ENCODE measurements at places on chromosomes 1 and 21.
A peak's percentile ranks its signal among the peaks of the same experiment; 100 is the strongest.

DNA sequence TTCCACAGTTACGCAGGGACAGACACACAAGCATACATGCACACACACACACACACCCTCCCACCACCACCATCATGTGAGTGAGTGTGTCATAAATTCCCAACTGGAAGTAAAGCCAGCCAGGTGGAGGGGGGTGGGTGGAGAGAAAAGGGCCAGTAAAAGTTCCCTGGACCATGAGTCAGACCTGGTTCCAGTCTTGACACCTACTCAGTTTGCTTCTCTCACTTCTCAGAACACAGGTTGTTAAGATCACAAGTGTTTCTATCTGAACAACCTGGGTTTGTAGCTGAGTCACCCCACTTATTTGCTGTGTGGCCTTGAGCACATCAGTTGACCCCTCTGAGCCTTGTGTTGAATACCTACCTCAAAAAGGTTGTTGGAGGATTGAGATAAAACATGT, 9.6 kb downstream of the EPHA10 start:
- DNase-seq = no peak

- DNase-seq = no peak
Observed at GRCh38 chr21:14917762-14918161, 147.0 kb downstream of the NRIP1 start.

DNA sequence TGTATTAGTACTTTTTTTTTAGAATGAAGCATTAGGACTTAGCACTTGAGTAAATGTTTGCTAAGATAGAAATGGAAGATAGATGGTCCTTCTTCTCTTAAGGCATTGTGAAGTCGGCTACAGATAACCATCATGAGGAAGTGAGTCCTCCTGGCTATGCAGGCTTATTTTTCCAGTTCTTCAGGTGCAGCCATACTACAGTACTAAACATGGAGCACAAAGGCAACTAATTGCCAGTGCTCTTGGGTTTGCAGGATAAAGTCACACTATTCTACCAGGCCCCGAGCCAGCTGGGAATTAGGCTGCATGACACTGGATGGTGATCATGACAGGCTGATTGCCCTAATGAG, 197.3 kb upstream of the SGIP1 start:
- DNase-seq = no peak

GRCh38 chr1:94302497-94302896, 65.1 kb upstream of the ARHGAP29 start:
- no peak for DNase-seq

DNA sequence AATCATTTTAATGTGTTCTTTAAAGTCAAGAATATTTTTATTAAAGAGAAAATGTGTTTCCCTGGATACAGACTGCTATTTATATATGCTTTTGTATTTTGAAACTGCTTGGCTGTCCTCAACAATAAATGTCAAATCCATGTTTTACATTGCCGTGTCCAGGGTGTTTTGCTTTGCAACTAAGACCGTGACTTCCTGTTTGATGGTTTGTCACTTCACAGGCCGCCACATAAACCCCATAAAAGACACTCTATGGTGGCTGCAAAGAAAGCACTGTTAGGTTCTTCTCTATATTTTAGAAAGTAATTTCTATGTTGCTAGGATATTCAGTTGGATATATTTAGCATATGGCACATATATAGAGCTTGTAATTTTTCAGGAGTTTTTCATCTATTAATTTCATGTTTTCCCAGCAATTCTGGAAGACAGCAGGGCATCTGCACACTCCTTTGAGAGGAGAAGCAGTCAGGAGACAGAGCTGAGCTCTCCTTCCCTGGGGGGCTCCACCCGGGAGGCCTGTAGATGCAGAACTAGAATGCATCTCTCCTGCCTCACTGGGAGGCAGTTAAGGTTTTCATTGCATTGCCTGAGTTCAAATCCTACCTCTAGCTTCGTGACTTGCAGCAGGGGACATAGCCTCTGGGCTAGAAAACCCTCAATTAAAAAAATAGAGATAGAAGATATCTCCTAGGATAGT, 33.1 kb downstream of the PRDM2 start:
- DNase-seq = no peak

- no peak for DNase-seq
Observed at GRCh38 chr1:31549809-31550620, 26.3 kb upstream of the TINAGL1 start.

GRCh38 chr21:45056296-45056904, 18.0 kb upstream of the ADARB1 start:
- DNase-seq = no peak

GRCh38 chr1:58619286-58620054, 42.4 kb upstream of the TACSTD2 start:
- no peak for DNase-seq

GRCh38 chr1:47659146-47659545, 221.3 kb downstream of the FOXD2 start:
- DNase-seq = no peak

- DNase-seq = no peak
Observed at GRCh38 chr1:204335085-204335484, 24.6 kb downstream of the PLEKHA6 start.

GRCh38 chr1:59163268-59164092, 133.4 kb upstream of the FGGY start:
- no peak for DNase-seq

- DNase-seq = no peak
Observed at GRCh38 chr1:1597275-1597930, 2.5 kb downstream of the FNDC10 start.

DNA sequence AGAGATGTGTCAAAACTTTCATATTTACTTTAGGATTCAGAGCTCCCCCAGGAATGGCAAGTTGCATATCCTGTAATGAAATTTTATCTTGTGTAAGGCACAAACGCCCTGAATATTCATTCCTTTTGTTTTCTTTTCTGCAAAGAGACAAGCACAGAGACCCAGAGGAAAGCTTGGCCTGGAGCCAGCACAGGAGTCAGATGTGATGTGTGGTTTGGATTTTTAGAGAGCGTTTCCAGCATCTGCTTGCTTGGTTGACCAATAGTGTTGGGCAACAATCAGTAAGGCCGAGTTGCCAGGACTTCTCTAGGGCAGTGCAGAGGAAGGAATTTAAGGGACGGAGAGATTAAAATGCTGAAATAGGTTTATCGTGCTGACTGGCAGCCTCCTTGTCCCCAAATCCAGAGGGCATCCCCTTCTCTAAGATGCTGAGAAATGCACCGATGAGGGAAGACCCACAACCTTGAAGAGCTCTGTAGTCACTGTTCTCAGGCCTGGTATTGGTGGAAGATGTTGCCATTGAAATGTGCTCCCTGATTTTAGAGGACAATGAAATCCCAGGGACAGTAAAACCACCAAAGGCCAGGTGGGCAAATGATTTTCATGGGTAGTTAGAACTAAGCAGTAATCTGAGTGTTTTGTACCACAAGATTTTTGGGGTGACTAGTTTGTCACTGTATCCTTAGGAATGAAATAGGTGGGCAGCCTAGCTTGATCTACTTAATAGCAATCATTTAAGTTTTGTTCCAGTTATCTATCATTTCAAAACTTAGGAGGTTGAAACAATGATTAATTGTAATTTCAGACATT, 37.9 kb upstream of the RHOU start:
- DNase-seq = no peak

- DNase-seq = no peak
Observed at GRCh38 chr1:13967707-13968106, 267.7 kb downstream of the PRDM2 start.

GRCh38 chr1:14184454-14184853, 414.0 kb upstream of the KAZN start:
- no peak for DNase-seq

DNA sequence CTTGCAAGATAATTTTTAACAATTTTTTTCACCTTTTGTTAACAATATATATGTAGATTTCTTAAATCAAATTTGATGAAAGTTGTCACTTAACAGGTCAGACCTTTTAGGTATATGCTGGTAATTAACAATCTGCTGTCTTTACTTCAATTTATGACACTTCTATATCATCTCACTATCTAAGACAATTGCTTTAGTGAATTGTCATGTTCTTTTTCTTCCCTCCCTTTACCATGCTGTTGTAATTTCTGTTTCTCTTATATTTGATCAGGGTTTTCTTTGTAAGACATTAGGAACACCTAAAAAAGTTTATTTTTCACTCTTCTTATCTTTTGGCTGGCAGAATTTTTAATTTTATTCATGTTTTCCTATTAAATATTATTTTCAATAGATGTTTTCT, 2.0 kb downstream of the IFI16 start:
- DNase-seq = no peak

GRCh38 chr1:197388801-197389200, 120.7 kb downstream of the CRB1 start:
- no peak for DNase-seq

DNA sequence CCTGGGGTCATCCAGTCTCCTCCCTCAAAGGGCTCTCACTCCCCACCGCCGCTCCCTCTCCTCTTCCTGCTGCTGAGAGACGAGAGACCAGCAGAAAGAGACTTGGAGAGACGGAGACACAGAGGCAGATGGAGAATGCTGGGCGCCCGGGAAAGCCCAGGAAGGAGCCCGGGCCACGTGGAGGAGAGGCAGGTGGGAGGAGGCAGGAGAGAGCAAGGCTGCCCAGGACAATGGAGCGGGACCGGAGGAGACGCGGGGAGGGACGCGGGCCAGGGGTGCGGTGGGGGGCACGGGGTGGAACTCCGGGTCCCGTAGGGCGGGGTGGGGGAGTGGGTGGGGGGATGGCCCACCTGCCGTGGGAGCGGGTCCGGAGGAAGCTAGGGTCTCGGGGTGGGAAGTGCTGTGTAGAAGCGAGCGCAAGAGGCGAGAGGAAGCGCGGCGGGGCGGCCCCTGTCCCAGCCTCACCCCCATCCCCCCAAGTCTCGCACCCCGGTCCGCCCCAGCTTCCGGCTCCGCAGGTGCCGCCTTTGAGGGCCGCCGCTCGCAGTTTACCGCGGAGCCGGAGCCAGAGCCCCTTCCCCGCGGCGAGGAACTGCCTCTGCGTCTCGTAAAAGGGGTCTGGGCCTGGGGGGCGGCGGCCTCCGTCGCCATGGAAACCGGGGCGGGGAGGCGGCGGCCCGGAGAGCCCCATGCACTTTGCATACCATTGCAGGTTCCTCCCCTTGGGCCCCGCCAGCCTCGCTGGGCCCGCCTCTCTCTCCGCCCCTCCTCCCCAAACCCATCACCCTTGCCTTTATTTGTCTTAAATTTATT, 11.7 kb upstream of the EPHA2 start:
- peak; percentile 18 for DNase-seq

GRCh38 chr1:245016700-245017099, 138.1 kb upstream of the KIF26B start:
- no peak for DNase-seq

- no peak for DNase-seq
Observed at GRCh38 chr1:185695299-185695698, 38.9 kb upstream of the HMCN1 start.

GRCh38 chr1:172938681-172939080, 112.1 kb downstream of the TNFSF18 start:
- no peak for DNase-seq

GRCh38 chr1:229535230-229535629, 23.3 kb downstream of the ABCB10 start:
- DNase-seq = no peak

- no peak for DNase-seq
Observed at GRCh38 chr1:181898773-181899172, 162.7 kb downstream of the ZNF648 start.

DNA sequence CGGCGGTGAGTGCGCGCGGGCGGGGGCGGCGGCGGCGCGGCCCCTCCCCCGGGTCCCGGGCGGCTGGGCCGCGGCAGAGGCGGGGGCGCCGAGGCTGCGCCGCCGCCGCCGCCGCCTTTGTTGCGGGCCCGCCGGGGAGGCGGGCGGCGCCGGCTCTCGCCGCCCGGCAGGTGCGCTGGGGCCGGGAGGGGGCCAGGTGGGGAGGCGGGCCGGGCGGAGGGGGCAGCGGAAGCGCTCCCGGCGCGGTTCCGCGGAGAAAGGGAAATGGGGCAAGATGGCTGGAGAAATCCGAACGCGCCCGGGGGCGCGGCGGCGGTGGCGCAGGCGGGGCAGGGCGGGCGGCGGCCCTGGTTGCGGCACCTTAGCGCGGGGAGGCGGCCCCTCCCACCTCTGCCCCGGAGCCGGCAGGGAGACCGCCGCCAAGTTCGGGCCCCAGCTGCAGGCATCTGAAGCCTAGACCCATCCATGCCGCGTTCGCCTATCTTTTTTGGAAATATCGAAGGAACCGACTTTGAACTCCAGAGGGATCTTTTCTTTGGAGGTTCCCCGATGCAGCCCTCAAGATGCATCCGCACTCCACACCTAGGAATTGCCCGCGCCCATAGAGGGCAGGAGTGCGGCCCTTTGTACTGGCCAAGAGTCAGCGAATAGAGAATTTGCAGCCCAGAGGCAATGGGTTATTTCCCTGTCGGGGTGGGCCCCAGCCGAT, 479 bp downstream of the POGK start:
- DNase-seq = peak; percentile 20

- DNase-seq = no peak
Observed at GRCh38 chr1:145990249-145990855, 6.0 kb downstream of the TXNIP start.

- DNase-seq = no peak
Observed at GRCh38 chr1:52681136-52681535, 17.0 kb downstream of the COA7 start.

GRCh38 chr1:15765495-15766194, 7.0 kb downstream of the FBLIM1 start:
- DNase-seq = no peak

DNA sequence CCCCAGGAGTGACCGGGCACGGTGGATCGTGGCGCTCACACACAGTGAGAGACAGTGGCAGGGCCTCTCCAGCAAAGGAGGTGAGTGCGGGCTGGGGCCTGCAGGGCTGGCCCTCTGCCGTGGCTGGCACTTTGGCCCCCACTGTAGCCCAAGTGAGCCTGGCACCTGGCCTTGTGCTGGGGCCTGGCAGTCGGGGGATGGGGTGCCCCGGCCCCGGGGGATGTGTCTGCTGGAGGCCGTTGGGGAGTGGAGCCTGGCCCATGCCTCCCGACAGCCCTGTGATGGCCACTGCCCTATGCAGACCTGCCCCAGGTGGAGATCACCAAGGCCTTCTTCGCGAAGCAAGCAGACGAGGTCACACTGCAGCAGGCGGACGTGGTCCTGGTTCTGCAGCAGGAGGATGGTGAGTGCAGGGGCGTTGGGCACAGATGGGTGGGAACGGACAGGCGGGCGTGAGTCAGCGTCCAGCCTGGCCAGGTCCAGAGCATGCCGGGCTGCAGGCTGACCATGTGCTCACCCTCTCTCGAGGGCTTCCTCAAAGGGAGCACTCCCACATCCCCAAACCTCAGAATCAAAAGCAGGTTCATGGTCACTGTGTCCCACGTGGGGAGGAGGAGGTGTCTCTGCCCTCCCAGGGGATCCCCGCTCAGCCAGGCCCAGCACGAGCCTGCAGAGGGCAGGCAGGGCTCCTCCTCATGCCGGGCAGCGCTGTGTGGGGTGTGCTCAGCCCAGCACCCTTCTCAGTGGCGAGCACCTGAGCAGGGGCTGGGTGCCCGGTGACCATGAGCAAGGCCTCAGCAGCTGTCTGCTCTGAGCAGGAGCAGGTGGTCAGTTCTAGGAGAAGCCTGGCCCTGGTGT, 25.3 kb downstream of the ARHGEF16 start:
- no peak for DNase-seq

DNA sequence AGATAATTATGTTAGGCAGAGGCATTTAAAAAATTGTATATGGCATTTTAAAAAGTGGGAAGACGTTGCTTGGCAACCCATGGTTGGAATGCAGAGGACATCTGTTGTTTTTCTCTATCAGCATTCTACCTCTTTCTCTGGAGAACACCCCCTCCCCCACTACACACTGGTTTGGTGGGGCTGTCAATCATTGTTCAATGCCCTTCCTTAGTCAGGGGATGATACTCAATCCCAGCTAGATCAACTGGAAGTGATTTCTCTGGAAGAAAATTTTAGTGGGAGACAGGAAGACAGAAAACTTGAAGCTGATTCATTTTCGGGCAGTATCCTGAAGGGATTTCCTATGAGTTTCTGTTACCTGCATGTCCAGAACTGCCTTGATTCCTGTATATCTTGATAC, 35.7 kb upstream of the CAP1 start:
- no peak for DNase-seq

GRCh38 chr1:197017558-197018146, 40.3 kb downstream of the CFHR5 start:
- no peak for DNase-seq
